ENCODE measurements at places on chromosomes 16 and 17.

DNA sequence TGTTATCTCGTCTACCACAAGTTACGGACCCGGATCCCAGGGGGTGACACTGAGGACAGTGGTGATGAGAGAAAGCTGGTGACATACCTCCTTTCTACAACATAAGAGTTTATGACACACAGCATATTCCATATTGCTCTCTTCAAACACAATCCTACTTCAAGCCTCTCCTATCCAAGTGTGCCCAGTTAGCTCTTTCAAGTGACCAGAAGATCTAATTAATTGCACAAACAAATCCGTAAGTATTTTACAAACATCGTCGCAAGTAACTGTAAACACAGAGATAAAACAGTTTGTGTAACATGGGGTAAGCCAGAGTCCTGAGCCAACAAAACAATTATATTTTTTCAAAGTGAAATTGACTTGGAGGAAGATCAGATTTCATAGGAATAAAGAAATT, 235.0 kb downstream of the CHD9NB start:
- DNase-seq, result no peak

- no peak for DNase-seq
These were observed 30.4 kb upstream of the SMPD3 start for GRCh38 chr16:68478526-68479250.

DNA sequence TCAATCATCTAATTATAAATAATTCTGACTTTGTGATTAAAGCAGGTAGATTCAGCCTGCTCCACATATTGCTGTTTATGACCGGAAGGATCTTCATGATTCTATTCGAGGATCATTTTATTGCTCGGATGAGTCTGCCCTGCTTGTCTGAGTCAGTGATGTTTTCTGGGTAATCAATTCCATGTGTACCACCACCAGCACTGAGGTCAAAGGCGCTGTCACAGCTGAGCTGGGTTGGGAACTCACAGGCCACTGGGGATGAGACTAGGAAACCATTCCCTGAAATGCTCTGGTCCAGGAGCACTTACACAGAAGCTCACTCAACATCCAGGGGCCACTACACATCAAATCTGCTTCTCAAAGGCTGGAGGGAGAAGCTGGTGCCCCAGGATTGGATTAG, 30.4 kb upstream of the ERN1 start:
- DNase-seq, result peak; percentile 74

- no peak for DNase-seq
These were observed 239.2 kb upstream of the AXIN2 start for GRCh38 chr17:65800655-65801054.

- no peak for DNase-seq
These were observed 155.3 kb downstream of the AIPL1 start for GRCh38 chr17:6279659-6280058.

GRCh38 chr17:79990704-79991103, 45.0 kb downstream of the TBC1D16 start:
- no peak for DNase-seq

GRCh38 chr17:37160944-37161343, 212.2 kb downstream of the AATF start:
- DNase-seq, result no peak

DNA sequence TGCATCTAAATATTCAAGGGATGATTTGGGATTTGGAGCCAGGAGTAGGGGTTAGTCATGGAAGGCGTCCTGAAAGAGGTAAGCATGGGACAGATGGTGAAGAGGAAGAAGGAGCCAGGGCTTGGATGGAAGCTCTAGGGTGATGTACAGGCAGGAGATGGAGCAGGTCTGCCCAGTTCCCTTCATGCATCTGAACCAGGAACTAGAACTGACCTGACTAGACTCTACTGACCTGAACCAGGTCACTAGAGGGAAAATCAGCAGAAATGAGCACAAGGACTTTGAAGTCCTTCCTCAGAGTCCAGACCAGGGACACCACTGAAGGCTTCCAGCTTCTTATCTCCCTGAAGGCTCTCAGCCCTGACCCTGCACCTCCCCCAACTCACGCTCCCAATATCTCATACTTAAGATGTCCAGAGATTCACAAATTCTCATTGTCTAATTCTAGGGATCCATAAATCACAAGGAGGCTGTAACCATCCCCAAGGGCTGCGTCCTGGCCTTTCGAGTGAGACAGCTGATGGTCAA, 8.3 kb downstream of the GSDMA start:
- DNase-seq, result no peak

DNA sequence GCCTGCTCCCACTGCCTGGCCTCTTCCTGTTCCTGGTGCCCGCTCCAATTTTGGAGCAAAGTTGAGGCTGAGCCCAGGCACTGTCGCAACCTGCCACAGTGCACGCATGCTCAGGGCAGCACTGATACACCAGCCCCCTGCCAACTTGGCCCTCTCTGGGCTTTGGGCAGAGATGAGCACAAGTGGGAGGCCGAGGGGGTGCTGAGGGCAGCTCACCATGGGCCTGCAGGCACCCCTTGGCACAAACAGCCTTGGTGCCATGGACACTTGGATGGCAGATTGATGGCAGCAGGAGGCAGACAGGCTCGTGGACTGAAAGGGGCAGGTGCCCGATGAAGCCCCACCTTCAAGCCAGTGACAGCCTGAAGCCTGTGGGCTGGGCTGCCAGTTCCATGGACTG, 42.9 kb downstream of the PIGL start:
- DNase-seq, result no peak

Measured in GM04504 (cell line).